ENCODE measurements at places on chromosomes 12 and 14. TPM values are rescaled to one million over a fixed set of nuclear protein-coding genes. Genes with fewer than 3 reads are reported as not detected.

- peaks cover 10% of the 10 kb centered on the region for H3K4me1 ChIP-seq
- no peaks in the 10 kb centered on the region for H3K27me3 ChIP-seq
- H3K36me3 ChIP-seq = no peaks in the 10 kb centered on the region
- no peak for DNase-seq
Observed at GRCh38 chr14:28059254-28059653, 707.3 kb upstream of the FOXG1 start.

Gene AICDA
- not detected for total RNA-seq

DNA sequence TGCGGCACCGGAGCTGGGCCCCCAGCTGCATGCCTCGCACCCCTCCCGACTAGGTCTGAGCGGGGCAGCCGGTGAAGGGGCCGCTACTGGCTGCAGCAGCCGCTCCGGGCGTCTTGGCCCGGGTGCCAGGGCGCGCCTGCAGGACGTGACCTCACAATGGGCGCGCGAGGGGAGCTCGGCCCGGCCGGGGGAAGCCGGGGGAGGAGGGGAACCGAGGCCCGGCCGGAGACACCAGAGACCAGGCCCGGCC lies 353 bp downstream of the BAG5 start:
- H3K4me3 ChIP-seq = peak overlapping the region; percentile 98
- no peak for DNase-seq
- peak overlapping the region; percentile 91 for H3K27ac ChIP-seq
- H3K36me3 ChIP-seq = peaks cover 55% of the 10 kb centered on the region
- peaks cover 23% of the 10 kb centered on the region for H3K4me1 ChIP-seq

Gene FITM1
- 0.47 TPM for total RNA-seq

Gene MYH7
- not detected for total RNA-seq

Data from Calu3 (cell line).